ENCODE measurements at places on chromosomes 7 and 10.

- no peak for DNase-seq
Observed at GRCh38 chr10:14466257-14466656, 135.5 kb upstream of the FRMD4A start.

- no peak for DNase-seq
Observed at GRCh38 chr7:3120513-3120912, 76.8 kb upstream of the CARD11 start.

DNA sequence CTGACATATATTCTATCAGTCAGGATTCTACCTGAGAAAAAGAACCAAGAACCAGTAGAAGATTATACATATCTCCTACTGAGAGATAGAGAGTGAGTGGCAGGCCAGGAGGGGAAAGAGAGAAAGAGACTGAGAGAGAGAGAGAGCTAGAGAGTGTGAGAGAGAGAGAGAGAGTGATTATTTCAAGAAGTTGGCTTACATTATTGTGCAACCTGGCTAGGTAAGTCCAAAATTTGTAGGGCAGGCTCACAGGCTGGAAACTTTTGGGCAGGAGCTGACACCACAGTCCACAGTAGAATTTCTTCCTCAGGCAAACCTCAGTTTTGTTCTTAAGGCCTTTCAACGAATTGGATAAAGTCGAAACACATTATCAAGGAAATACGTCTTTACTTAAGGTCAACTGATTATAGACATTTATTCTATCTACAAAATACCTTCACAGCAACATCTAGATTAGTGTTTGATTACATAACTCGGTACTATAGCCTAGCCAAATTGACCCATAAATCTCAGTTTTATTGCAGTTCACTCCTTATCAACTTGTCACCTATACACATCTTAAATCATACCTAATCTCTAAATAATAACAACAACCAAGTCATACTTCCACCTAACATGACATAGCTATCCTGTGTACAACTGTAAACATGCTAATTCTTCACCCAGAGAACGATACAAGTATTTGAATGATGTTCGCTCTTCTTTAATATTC, 17.0 kb upstream of the CYP2C18 start:
- no peak for DNase-seq

- DNase-seq = no peak
Observed at GRCh38 chr7:122311050-122311700, 6.6 kb upstream of the FEZF1 start.

- no peak for DNase-seq
Observed at GRCh38 chr10:30763918-30764317, 134.4 kb upstream of the LYZL2 start.

Measured in activated naive CD4-positive, alpha-beta T cell (primary cell).